ENCODE measurements at places on chromosomes 13 and 19.
A peak's percentile ranks its signal among the peaks of the same experiment; 100 is the strongest.

GRCh38 chr19:31074199-31075125, 274.8 kb downstream of the TSHZ3 start:
- DNase-seq = no peak

DNA sequence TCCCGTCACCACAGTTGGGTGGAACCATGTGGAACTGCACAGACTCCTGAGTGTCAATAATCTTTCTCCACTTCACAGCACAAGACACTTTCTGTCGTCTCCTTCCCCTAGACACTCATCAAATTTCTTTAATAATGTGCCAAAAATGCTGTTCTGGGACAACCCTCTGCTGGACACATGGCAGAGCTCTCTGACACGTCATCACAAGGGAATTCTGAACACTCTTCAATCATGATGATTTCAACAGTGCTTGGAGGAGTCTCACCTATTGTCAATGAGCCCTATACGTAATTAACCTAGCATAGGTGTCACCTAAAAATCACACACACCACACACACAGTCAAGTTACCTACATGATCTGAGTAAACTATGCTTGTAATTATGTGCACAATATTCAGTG, 141.3 kb downstream of the STOML3 start:
- DNase-seq = no peak

GRCh38 chr19:17560205-17560595, 4.8 kb downstream of the COLGALT1 start:
- DNase-seq = peak; percentile 77

DNA sequence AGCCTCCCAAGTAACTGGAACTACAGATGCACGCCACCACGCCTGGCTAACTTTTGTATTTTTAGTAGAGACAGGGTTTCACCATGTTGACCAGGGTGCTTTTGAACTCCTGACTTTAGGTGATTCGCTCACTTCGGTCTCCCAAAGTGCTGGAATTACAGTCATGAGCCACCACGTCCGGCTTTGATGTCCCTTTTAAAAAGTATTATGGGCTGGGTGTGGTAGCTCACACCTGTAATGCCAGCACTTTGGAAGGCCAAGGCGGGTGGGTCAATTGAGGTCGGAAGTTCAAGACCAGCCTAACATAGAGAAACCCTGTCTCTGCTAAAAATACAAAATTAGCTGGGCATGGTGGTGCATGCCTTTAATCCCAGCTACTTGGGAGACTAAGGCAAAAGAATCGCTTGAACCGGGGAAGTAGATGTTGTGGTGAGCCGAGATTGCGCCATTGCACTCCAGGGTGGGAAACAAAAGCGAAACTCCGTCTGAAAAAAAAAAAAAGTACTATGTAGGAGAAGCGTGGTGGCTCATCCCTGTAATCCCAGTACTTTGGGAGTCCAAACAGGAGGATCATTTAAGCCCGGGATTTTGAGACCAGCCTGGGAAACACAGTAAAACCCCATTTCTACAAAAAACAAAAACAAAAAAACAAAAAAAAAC, 22.8 kb upstream of the ERVV-1 start:
- DNase-seq = no peak

GRCh38 chr19:16252459-16253205, 54.9 kb downstream of the AP1M1 start:
- DNase-seq = no peak

GRCh38 chr19:19464339-19465098, 50.8 kb downstream of the TSSK6 start:
- DNase-seq = peak; percentile 88

- no peak for DNase-seq
Observed at GRCh38 chr13:39433651-39434050, 169.3 kb downstream of the LHFPL6 start.

DNA sequence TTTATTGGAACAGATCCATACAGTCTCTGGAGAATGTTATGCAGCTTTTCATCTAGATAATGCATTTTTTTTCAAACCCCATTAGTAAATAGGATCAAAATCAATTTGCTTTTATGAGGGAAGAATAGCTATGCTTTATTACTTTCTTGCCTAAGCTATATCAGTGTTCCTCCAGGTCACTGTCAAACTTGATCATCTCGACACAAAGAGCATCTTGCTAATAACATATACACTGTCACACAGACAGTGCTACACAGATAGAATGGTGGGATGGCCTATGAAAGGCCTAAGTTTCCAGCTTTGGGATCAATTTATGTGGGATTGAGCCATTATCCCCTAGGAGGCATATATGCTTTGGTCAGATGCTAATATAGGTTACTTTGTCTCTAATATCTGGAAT, 862.9 kb upstream of the SPRY2 start:
- no peak for DNase-seq

GRCh38 chr13:67437244-67437643, 207.1 kb upstream of the PCDH9 start:
- DNase-seq = no peak

- no peak for DNase-seq
Observed at GRCh38 chr13:99811067-99811700, 160.4 kb downstream of the ZIC5 start.

GRCh38 chr13:61024046-61024445, 391.6 kb downstream of the PCDH20 start:
- DNase-seq = peak; percentile 33

GRCh38 chr13:113475911-113476310, 14.6 kb downstream of the DCUN1D2 start:
- no peak for DNase-seq

- DNase-seq = peak; percentile 70
Observed at GRCh38 chr19:4722671-4723594, 709 bp downstream of the DPP9 start.

DNA sequence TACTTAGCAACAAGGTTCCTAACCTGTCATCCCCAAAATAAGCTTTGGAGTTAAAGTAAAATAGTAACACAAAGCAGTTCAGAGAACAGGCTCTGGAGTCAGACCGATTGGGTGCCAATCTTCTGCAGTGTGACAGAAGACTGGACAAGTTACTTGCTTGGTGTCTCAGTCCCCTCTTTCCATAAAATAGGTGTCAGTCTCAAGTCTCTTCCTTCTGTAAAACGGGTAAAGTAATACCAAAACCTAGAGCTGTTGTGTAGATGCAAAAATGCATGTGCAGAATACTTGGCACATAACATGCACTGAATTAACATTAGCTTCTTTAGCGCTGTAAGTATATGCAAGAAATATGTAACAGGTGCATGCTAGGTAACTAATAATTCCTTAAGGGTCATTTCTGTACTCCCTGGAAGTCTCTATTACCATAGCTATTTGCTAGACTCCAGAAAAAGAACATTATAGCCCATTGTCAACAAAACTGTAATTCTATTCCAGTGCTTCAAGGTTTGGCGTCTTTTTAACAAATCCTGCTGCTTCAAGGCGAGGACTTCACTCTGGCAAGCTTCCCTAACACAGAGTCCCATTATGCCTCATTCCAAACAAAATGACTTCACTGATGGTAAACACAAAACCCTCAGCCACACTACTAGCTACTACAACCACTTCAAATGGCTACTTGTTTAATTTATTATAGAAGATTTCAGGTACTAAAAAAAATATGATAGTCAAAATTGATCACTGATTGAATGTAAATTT, 32.8 kb downstream of the ELF1 start:
- peak; percentile 67 for DNase-seq

- DNase-seq = peak; percentile 14
Observed at GRCh38 chr19:4197625-4198466, 15.4 kb downstream of the ANKRD24 start.

GRCh38 chr19:40023969-40024368, 27.1 kb downstream of the ZNF546 start:
- DNase-seq = no peak

DNA sequence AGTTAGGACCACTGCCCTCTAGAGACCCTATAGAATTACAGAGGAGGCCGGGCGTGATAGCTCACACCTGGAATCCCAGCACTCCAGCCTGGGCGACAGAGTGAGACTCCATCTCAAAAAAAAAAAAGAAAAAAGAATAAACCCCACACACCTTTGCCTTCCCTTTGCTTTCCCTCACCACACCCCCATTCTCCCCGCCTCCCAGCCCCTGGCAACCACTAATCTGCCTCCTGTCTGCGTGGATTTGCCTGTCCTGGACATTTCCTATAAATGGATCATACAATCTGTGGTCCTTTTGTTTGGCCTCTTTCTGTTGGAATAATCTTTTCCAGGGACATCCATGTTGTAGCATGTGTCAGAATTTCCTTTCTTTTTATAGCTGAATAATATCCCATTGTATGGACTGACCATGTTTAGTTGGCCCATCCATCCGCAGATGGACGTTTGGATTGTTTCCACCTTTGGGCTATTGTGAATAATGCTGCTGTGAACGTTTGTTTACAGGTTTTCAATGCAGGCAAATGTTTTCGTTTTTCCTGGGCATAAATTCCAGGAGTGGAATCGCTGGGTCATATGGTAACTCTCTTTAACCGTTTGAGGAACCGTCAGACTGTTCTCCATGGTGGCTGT, 15.3 kb downstream of the NACC1 start:
- DNase-seq = no peak

GRCh38 chr13:23673867-23674605, 103.8 kb downstream of the TNFRSF19 start:
- DNase-seq = no peak

- no peak for DNase-seq
Observed at GRCh38 chr19:45162608-45163143, 1.9 kb upstream of the NKPD1 start.
